Heart right ventricle (tissue), 16 donors: ENCODE measurements at places on chromosomes 6 and 20. TPM values are rescaled to one million over a fixed set of nuclear protein-coding genes. Genes with fewer than 3 reads are reported as not detected.

ZFP57 gene
- not detected for total RNA-seq

EFCAB8 gene
- not detected for total RNA-seq

HSPA12B gene
- 11.4 TPM for total RNA-seq

ZNF334 gene
- total RNA-seq, result 2.5 TPM

CD40 gene
- total RNA-seq, result 4.8 TPM

PNPLA1 gene
- total RNA-seq, result not detected

ULBP3 gene
- total RNA-seq, result 0.81 TPM

RBPJL gene
- not detected for total RNA-seq

TNF gene
- 3.0 TPM for total RNA-seq

ELOVL5 gene
- total RNA-seq, result 36.4 TPM

GNAS-AS1 gene
- total RNA-seq, result 1.5 TPM

NANP gene
- total RNA-seq, result 2.8 TPM

WFDC5 gene
- total RNA-seq, result not detected

SLC17A2 gene
- not detected for total RNA-seq

NDRG3 gene
- 31.5 TPM for total RNA-seq

SLC4A11 gene
- 0.23 TPM for total RNA-seq

SDCBP2 gene
- 0.62 TPM for total RNA-seq

THBS2 gene
- total RNA-seq, result 7.1 TPM

TRIM15 gene
- total RNA-seq, result not detected

EEF1A2 gene
- 1,256 TPM for total RNA-seq

BPIFA1 gene
- not detected for total RNA-seq

GRCh38 chr20:57175397-57176010, 90.9 kb downstream of the BMP7 start:
- no peak for DNase-seq

DNA sequence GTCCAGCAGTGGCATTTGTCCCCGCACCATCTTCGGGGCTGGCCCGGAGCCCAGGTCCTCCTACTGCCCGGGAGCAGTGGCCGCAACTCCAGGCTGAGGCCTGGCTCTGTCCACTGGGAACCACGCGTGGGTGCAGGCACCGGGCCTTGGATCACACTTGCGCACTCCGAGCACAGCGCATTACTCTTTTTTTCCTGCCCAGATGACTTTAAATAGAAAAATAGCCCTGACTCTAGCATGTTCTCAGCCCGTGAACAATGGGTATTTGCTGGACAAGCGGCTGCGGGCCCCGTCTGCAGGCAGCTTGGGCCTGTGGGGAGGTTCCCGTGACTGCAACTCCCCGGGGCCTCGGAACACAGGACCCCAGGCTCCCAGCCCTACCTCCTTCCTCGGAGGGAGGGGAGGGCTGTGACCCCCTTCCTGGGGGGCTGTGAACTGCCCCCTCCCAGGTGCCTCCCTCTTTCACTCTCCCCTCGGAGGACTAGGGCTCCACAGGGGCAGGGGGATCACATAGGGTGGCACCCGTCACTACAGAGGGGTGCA, 162.2 kb downstream of the TBXT start:
- peak; percentile 72 for DNase-seq

- no peak for DNase-seq
Measured at GRCh38 chr6:45192556-45192955, 135.6 kb upstream of the RUNX2 start.

GRCh38 chr6:157497579-157497978, 116.6 kb downstream of the ZDHHC14 start:
- DNase-seq, result no peak

DNA sequence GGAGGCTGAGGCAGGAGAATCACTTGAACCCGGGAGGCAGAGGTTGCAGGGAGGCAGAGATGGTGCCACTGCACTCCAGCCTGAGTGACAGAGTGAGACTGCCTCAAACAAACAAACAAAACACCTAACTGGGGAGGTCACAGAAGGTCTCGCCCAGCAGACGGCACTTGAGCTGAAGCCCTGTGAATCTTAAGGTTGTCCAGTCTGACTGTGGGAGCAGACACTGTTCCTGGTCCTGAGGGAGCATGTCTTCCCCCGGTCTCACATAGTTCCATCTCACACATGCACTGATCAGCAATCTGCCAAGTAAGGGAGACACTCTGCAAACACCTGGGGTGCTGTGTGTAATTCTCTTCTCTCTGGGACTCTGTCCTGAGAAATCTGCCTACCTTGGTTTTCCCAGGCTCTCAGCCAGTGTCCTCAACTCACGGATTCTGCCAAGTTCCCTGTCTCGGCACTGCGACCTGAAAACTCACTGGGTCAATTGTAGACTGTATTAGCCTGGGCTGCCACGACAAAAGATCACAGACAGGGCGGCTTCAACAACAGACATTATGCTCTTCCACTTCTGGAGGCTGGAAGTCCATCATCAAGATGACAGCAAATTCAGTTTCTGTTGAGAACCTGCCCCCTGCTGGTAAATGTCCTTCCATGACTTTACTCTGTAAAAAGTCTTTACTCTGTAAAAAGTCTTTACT, 94.3 kb downstream of the JPH2 start:
- DNase-seq, result no peak

DNA sequence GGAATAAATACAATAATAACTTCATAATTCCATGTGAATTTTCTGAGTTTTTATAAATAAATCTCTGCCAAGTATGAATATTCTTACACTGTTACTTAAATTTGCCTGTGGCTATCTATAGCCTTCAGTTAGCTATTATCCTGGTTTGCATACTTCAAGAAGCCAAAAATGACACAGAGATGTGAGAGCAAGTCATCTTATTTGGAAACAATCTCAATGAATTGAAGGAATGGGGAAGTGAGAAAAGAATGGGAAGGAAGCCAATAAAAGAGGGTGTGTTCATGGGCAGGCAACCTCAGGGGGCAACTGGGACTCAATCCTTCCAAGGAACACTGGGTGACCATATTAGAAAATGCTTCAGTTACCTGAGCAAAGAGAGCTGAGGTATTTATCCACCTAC, 9.9 kb downstream of the HAO1 start:
- DNase-seq, result no peak

DNA sequence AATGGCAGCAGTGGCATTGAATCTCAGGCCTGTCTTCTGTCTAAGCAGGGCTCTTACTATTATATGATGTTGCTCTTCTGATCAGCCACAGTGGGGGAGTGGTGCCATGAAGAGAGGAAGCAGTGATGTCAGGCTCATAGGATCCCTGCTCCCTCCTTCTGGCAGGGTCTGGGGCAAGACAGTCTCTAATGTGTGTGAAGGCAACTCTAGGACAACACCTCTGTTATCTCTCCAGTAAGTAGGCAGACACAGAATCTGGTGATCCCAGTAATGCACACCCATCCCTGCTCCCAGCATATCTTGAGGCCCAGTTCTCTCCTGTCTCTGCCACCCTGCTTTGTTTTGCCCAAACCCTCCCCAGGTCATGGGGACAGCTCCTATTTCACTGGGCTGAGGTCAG, 8.8 kb downstream of the C20orf202 start:
- no peak for DNase-seq

DNA sequence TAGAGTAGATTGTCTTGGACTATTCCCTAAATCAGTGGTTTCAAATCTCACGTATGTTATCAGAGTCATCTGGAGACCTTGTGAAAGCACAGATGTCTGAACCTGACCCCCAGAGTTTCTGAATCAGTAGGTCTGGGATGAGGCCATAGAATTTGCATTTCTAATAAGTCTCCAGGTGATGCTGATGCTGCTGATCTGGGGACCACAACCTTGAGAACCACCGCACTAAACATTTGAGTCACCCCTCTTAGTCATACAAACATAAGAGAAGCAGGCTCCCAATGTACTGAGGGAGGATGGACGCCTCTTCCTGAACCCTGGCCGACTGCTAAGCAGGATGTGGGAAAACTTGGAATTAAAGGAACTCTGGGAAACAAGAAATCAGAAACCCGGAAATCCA, 187.8 kb upstream of the PRDM1 start:
- no peak for DNase-seq

GRCh38 chr20:56750430-56750829, 121.3 kb downstream of the TFAP2C start:
- no peak for DNase-seq

DNA sequence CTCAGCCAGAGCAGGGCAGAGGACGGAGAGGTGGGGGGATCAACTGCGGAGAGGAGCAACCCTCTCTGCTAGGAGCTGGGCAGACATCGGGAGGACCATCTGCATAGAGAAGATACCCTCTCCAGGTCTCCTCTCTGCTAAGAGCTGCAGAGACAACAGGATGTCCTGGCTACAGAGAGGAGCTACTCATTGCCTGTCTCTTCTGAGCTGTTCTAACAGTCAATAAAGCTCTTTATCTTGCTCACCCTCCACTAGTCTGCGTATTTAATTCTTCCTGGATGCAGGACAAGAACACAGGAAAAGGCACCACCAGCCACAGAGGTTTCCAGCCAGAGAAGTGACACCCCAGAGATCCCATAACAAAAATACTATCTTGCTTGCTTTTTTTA, 871.1 kb upstream of the GJE1 start:
- no peak for DNase-seq

DNA sequence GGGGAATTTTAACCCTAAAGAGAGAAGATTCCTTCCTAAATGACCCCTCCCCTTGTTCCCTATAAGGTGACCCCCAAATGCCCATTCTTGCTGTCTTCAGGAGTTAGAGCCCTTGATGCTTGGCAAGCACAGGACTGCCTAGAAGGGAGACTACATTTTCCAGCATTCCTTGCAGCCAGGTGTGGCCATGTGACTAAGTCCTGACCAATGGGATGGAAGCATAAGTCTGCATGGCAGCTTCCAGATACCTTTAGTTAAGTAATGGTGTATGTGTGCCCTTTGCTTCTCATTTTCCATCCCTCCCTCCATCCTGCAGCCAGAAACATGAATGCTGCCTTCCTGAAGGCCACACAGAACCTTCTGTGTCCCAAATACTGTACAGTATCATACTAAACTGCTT, 5.5 kb downstream of the BFSP1 start:
- no peak for DNase-seq

- DNase-seq, result no peak
Measured at GRCh38 chr6:167565388-167565787, 240.5 kb downstream of the TTLL2 start.

GRCh38 chr20:50450881-50451752, 59.1 kb upstream of the PTPN1 start:
- DNase-seq, result no peak

DNA sequence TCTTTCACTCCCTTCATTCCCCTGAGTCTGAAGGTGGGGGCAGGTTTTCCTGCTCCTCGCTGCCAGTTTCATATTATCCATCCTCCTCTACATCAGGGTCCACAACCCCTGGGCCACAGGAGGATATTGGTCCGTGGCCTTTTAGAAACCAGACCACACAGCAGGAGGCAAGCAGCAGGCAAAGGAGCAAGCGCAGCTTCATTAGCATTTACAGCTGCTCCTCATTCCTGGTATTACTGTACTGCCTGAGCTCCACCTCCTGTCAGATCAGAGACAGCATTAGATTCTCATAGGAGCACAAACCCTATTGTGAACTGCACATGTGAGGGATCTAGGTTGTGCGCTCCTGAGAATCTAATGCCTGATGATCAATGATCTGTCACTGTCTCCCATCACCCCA, 380.3 kb downstream of the ARHGAP18 start:
- DNase-seq, result no peak

GRCh38 chr6:151493804-151494234, at the start of gene CCDC170:
CCDC170 (plus strand) TSS chr6:151494017; CDS start chr6:151494129, 112 bp downstream.
- DNase-seq, result peak; percentile 32

- no peak for DNase-seq
Measured at GRCh38 chr6:14921878-14922671, 323.8 kb upstream of the JARID2 start.

DNA sequence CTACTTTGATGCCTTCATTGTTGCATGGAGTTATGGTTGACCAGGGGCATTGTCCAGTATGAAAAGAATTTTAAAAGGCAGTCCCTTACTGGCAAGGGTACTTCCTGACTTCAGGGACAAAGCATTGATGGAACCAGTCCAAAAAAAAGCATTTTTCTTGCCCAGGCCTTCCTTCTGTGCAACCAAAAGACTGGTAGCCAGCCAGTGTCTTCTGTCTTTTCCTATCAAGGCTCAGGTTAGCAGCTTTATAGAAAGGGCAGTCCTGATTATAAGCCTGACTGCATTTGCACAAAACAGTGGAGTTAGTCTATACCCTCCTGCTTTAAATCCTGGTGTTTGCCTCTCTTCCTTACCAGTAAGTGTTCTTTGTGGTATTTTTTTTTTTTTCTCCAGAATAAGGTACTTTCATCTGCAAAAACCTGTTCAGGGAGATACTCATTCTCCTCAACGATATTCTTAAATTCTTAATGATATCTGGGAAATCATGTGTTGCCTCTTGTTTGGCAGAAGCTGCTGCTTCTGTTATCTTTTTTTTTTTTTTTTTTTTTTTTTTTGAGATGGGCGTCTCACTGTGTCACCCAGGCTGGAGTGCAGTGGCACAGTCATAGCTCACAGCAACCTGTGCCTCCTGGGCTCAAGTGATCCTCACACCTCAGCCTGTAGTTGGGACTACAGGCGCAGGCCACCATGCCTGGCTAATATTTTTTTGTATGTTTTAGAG, 33.9 kb downstream of the SCAF8 start:
- no peak for DNase-seq

- DNase-seq, result no peak
Measured at GRCh38 chr6:55713436-55713835, 134.4 kb upstream of the HMGCLL1 start.

- no peak for DNase-seq
Measured at GRCh38 chr20:58515233-58516212, at the start of gene APCDD1L. APCDD1L (minus strand) TSS chr20:58515399; CDS start chr20:58514707, 692 bp downstream.

GRCh38 chr20:9592419-9592818, 78.0 kb downstream of the LAMP5 start:
- no peak for DNase-seq

DNA sequence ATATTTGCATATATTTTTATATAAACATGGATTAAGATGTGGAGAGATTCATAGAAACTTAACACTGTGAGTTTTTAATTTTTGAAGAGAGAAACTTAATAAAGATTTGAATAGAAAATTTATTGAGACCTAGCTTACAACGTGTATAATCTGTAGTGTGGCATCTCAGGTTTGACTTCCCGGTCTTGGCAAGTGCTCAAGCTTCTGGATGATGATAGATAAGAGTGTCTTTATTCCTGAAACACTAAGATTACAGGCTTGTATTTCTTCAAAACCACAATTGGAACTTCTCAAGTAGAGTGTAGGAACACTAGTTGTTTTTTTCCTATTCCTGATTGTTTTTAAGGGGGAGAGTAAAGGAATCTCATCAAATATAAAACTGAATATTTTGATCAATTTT, 64.6 kb upstream of the NOTCH4 start:
- DNase-seq, result no peak

GRCh38 chr6:105817370-105817769, 268.8 kb upstream of the PRDM1 start:
- no peak for DNase-seq

- peak; percentile 12 for DNase-seq
Measured at GRCh38 chr6:11012976-11013720, 31.0 kb downstream of the ELOVL2 start.

DNA sequence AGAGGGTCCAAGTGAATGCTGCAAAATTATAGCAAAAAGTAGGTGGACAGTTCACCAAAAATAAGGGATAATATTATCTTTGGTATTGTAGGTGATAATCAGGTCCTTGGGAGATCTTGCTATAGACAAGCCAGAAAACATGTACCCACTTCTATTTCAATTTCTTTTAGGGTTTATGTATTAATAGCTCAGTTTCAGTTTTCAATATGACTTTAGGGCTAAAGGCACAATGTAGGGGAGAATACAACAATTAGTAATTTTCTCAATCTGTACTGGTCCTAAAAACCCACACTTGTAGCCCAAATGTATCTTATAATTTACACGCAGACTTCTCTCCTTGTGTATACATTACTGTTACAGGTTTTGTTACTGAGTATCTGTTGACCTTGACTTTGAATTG, 307.0 kb upstream of the ID4 start:
- DNase-seq, result no peak

GRCh38 chr20:63890616-63891015, 4.3 kb upstream of the DNAJC5 start:
- no peak for DNase-seq
